ENCODE measurements at places on chromosomes 1 and 21.

GRCh38 chr1:97529600-97529999 is 391.2 kb downstream of the DPYD start:
- no peak for DNase-seq

- no peak for DNase-seq
These were observed 57.9 kb downstream of the EPRS1 start for GRCh38 chr1:219988387-219988786.

GRCh38 chr1:82597649-82598048 is 796.9 kb downstream of the ADGRL2 start:
- DNase-seq, result no peak

DNA sequence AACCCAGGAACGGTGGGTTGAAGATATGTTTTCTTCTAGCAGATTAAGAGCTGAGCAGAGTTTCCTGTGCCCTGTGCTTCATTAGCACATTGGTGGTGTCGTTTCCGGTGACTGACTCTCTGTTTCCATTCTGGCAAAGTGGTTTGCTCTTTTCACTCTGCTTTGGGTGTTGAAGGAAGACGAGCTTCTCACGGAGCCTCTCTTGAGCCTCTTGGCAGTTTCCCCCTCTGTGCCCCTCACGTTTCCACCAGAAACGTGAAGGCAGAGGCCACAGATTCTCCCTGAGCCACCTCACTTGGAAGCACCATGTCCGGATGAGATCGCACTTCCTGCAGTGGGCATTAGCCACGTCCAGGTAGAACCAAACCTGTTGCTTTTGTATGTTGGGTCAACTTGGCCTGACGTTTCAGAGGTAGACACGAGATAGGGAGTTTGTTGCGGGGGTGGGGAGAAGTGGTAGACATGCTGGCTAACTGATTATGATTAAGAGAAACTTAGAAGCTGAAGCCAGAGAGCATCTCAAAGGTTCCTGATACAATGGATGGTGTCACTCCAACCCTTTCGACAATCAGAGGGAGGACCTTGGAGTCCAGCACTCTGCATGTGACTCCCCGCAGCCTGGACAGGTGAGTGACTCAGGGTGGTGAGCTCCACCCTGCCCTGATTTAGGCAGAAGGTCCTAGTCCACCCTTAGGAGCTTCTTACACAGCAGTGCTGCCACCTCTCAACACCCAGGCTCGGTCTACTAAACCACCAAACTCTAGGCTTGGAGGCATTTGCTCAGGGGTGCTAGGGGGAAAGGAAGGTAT is at the start of gene LAX1:
Gene LAX1 (plus strand): TSS at position 155 of the 809 bp plus-strand sequence. CDS start 383 bp downstream, at position 538.
- peak; percentile 43 for DNase-seq

- no peak for DNase-seq
These were observed 484.3 kb downstream of the LMO4 start for GRCh38 chr1:87812871-87813577.

- DNase-seq, result no peak
These were observed 8.5 kb downstream of the CCT8 start for GRCh38 chr21:29064850-29065481.

DNA sequence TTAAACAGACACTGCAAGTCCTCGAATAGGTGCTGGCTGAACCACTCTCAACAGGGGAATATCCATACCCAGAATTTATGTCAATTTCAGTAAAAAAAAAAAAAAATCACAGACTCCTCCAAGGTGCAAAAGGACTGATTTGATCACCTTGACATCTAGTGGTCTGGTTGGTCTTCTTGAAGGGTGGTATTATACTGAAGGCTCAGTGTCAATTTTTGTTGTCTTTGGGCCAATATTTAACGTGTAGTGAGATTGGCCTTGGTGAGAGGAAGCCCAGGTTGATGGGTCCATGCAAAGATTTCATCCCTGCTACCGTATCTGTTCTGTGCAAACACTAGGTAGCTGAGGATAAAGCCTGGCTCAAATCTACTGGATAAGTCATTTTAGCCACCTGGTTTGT is 4.0 kb upstream of the GBP5 start:
- DNase-seq, result no peak

- no peak for DNase-seq
These were observed 185.7 kb downstream of the FOXD2 start for GRCh38 chr1:47623557-47623940.

DNA sequence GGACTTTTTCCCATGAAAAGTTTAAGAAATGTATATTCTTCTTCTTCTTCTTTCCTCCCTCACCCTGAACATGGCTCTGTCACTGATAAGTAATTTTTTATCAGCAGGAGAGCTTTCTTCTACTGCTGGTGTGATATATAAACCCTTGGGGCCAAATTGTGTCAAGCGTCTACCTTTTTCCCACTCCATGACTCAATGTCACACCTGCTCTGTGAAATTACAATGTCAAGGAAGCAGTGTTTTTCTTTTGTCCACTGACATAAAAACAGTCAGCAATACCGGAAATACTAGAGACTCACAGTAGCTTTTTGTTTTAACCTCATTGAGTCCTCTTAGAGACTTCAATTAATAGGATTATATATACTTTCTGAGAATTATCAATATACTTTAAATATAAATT is 416.2 kb upstream of the ADGRL4 start:
- no peak for DNase-seq

DNA sequence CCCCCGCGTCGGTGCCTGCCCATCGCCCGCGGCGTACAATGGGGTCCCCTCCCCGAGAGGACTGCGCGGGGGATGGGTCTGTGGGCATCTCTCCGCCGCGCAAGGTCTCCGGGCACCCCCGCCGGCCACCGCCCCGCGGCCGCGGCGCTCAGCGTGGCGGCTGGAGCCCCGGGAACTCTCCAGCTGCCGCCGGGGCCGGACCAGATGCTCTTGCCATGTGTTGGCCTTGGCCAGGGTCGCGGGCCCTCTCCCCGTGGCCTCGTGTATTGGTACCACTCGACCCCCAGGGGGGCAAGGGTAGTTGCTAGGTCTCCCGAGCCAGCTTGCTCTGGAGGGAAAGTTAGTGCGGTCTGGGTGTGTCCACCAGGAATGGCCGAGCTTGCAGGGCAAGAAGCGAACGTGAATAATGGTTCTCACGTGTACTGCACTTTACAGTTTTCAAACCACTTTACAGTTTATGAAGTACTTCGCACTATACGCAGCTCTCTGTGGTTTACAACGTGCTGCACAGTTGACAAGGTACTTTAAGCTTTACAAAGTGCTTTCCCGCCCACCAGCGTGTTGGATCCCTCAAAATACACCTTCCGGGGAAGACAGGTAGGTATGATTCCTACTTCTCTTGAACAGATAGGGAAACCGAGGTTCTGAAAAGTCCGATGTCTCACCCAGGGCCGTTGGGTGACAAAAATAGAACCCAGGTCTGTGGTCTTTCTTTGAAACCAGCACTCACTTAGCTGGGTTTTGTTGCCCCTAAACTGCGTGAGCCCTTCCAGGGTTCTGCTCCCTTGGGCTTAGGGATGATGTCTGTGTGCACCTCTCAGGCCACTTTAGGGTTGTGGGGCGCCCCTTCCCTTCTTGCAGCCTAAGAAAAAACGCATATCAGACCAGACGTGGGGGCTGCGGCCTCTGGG is 1.2 kb downstream of the EPHB2 start:
- DNase-seq, result no peak

- no peak for DNase-seq
These were observed 44.6 kb upstream of the IFNLR1 start for GRCh38 chr1:24231701-24232100.

- no peak for DNase-seq
These were observed 77.2 kb downstream of the DDAH1 start for GRCh38 chr1:85387781-85388180.

- no peak for DNase-seq
These were observed 47.6 kb downstream of the MDM4 start for GRCh38 chr1:204563780-204564179.

- no peak for DNase-seq
These were observed 33.6 kb upstream of the GJB5 start for GRCh38 chr1:34721241-34721640.

- no peak for DNase-seq
These were observed 203.5 kb upstream of the ZNHIT6 start for GRCh38 chr1:85911742-85912141.

- no peak for DNase-seq
These were observed 42.6 kb downstream of the CFAP57 start for GRCh38 chr1:43214501-43215444.

- DNase-seq, result no peak
These were observed 495 bp upstream of the NTRK1 start for GRCh38 chr1:156860113-156860627.

GRCh38 chr1:245495681-245496080 is 340.9 kb downstream of the KIF26B start:
- no peak for DNase-seq

DNA sequence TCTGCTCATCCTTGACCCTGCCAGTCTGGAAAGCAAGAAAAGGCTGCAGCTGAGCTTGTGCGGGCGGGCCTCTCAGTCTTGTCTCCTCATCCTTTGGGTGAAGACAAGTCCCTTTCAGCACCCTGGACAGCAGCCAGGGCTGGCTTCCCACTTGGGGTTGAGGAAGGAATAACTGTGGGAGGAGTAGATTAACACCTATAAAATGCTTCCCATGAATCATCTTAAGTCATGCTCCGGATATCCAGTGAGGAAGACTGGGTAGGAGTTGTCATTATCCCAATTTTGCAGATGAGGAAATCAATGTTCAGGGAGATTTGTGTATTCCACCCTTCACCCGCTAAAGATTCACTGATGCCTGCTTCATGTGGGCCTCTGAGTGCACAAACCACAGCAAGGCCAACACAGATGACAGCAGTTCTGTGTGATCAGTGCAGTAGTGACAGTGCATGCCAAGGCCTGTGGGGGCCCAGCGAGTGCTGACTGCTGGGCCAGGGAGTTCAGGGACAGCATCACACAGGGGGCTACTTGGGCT is 20.1 kb upstream of the COL16A1 start:
- DNase-seq, result no peak

DNA sequence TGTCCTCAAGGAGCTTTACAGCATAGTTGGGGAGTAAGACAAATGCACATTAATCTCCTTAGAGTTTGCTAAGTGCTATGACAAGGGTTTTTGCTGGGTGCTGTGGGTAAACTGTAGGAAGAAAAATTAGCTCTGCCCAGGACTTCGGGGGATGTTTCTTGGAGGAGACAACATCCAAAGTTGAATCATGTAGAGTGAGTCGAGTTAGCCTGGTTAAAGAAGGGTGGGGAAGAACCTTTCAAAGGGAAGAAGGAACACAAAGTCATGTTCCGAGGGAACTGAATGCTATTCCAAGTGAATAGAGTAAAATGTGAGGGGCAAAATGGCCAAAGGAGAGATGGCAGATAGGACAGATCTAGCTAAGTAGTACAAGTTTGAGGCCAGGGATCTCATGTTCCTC is 17.1 kb downstream of the SPRTN start:
- DNase-seq, result no peak

GRCh38 chr21:31161157-31161556 is 122.9 kb upstream of the KRTAP19-8 start:
- no peak for DNase-seq

GRCh38 chr1:245182028-245182427 is 27.2 kb downstream of the KIF26B start:
- DNase-seq, result no peak

DNA sequence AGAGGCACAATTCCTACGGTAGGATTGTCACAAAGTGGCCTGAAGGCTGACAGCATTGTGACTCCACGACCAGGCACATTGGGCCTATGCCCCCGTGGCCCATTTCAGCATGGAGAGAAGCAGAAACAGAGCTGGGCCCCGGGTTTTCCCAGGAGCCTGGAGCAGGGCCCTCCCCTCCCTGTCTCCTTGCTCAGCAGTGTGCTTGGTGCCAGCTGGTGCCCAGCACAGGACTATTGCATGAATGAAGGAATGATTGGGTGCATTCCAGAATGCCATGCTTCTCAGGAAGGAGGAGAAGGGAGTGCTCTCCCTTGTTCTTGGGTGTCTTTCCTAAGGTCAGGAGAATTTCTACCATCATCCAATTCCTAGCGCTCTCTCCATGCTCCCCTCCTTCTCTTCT is 33.7 kb downstream of the IER5 start:
- no peak for DNase-seq

GRCh38 chr1:118210051-118210722 is 25.2 kb upstream of the SPAG17 start:
- DNase-seq, result no peak

- DNase-seq, result no peak
These were observed 19.7 kb upstream of the ATP6V1G3 start for GRCh38 chr1:198560161-198560560.

- DNase-seq, result peak; percentile 66
These were observed 24.9 kb upstream of the KCNA2 start for GRCh38 chr1:110630839-110631663.

- DNase-seq, result no peak
These were observed 16.5 kb downstream of the PTCH2 start for GRCh38 chr1:44826375-44827196.

GRCh38 chr1:244368279-244368678 is 83.4 kb downstream of the ADSS2 start:
- DNase-seq, result no peak

DNA sequence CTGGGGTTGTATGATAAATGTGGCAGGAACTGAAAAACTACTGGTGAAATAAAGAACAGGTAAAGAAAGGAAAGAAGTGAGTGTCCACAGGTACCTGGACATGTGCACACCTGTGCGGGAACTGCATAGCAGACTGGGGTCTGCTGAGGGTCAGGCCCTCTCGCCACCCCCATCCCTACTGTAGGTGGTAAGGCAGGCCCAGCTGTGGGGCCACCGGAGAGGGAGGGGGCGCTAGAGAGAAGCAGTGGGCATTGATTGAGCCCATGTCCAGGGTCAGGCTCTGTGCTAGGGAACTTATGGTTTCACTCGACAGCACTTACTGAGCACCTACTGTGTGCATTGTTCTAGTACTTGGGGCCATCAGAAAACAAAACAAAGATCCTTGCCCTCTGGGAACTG is 400.5 kb downstream of the MATN1 start:
- DNase-seq, result no peak

DNA sequence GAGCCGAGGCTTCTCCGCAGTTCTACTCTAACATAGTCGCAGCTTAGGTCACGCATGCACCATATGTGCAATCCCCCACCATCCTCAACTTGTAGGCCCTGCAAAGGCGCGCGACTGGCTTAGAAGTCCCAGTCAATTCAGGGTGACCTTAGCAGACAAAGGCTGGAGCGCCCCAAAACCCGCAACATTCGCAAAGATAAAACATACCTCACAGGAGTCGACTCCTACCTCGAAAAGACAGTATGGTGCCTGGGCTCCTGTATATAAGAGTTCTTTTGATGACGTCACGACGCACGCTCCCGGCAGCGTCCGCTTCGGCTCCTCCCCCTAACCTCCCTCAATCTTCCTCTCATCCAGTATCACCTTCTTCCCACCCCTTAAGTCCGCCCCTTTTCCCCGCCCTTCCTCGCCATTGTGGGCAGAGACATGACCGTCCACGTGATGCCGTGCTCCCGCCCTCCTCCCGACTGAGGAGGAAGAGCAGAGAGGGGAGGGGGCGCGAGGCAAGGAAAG is at the start of gene GAS5:
Gene GAS5 (minus strand): TSS at position 237 of the 513 bp plus-strand sequence.
- DNase-seq, result peak; percentile 99

Measured in stimulated activated CD4-positive, alpha-beta T cell treated with anti-CD3 and anti-CD28 coated beads, TNF-alpha, amount 100 ng/mL, for 4 hours (primary cell).